ENCODE measurements at places on chromosomes 16 and 17.

- peak; percentile 33 for DNase-seq
Observed at GRCh38 chr16:85169333-85170065, 57.2 kb upstream of the CIBAR2 start.

GRCh38 chr17:31524926-31525800 lies 133.7 kb downstream of the RAB11FIP4 start:
- peak; percentile 90 for DNase-seq

DNA sequence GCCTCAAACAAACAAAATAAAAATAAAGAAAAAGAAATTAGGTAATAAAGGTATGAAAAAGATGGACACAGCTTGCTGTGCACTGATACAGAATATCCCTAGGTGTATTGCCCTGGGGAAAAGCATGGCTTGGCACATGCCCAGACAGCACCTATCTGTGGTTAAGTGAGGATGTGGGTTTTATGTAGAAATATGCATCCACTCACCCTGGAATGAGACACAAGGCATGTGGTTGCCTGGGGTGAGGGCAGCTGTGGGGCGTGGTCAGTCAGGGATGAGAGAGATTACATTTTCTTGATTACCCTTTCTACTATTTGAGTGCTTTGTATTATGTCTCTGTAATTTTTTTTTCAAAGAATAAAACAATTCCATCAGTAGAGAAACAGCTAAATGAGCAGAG lies 6.9 kb downstream of the PLLP start:
- peak; percentile 71 for DNase-seq

- peak; percentile 58 for DNase-seq
Observed at GRCh38 chr16:1379304-1380076, 27.8 kb downstream of the GNPTG start.

DNA sequence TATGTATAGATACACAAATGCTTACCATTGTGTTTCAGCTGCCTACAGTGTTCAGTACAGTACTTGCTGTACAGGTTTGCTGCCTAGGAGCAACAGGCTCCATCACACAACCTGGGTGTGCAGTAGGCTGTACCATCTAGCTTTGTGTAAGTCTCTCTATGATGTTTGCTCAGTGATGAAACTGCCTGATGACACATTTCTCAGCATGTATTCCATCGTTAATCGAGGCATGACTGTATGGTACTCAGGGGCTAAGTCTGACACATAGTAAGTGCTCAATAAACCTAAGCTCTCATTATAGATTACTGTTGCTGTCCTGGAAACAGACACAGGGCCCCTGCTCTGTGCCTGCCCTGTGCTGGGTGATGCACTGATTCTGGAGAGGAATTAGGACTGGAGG lies 18.1 kb downstream of the KCNJ12 start:
- peak; percentile 7 for DNase-seq

- no peak for DNase-seq
Observed at GRCh38 chr17:3956983-3957382, 7.3 kb downstream of the ATP2A3 start.

DNA sequence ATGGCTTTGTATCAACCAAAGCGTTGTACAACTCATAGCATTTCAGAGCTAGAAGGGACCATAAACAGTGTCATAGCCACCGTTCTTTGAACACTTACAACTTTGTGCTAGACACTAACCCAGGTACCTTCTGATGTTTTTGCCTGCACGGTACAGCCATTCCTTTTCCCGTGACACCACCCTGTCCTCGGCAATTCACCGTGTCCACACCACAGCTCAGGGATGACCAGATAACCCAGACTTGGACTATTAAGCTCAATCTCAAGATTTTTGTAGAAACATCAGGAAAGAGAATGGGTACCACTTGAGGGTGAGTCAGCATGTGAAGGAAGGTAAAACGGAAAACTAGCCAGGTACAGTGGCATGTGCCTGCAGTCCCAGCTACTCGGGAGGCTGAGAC lies 9.8 kb upstream of the CBFB start:
- DNase-seq: no peak

DNA sequence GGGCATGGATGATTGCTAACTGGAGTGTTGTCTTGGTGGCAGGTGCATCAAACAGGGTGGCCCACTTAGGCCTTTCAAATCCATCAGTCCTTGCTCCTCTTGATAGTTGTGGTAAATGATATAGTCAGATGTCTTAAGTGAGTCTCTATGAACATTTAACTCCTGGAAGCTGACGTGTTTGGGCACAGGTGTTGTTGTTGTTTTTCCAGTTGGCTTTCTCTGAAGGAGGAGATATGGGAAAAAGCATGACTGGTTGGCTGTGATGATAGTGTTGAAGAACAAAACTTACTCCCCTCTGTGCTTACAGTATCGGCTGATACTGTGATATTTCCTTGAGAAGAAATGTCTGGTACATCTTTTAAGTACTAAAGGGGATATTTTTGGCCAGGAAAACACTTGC lies 18.0 kb downstream of the TNRC6A start:
- no peak for DNase-seq

- DNase-seq: peak; percentile 23
Observed at GRCh38 chr17:19470530-19471261, 59.7 kb downstream of the RNF112 start.

DNA sequence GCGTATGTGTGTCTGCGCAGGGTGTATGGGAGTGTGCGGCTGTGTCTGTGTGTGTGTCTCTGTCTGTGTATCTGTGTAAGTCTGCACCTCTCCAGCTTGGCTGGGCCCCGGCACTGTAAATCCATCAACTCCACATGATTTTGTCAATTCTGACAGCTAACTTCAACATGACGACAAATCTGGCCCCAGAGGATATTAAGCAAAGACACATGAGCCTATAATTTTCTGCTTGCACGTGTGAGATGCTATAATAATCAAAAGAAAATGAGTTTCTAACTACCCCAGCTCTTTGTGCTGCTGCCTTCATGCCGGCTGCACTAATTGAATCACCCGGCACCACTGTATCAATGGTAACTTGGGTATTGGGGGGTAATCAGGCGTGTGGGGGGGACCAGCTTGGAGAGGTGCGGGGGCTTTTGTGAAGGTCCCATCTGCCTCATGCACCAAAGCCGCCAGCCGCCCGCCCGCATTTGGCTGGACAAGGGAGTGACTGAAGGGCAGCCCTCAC lies 57.6 kb upstream of the LHX1 start:
- no peak for DNase-seq

GRCh38 chr17:1882836-1883235 lies 53.0 kb downstream of the RPA1 start:
- peak; percentile 29 for DNase-seq

- no peak for DNase-seq
Observed at GRCh38 chr17:34527908-34528470, 51.4 kb upstream of the TMEM132E start.

DNA sequence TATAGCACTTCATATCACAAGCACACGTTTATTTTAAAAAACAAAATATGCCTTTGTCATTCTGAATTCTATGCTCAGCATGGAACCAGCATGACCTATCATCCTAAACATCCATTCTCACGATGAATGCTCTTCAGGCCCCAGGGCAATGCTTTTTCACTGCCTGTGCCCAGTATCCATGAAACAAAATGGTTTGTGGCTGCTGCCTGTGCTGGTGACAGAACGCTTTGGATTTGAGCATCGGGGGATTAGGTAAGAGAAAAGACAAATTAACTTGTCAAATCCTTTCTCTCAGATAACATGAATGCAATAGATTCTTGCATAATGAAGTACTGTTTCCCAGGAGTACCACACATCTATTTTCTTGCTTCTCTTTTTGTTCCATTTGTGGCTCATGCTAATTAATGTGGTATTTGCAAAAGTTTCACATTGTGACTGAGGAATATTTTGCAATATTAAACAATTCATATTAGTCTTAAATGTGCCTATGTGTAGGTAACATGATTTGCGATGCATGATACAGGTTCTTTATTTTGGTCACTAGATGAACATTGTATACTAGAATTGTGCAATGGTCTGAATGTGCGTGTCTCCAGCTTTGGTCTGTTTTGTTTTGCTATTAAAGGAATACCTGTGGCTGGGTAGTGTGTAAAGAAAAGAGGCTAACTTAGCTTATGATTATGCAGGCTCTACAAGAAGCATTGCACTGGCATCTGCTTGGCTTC lies 25.8 kb upstream of the SRSF1 start:
- DNase-seq: no peak

DNA sequence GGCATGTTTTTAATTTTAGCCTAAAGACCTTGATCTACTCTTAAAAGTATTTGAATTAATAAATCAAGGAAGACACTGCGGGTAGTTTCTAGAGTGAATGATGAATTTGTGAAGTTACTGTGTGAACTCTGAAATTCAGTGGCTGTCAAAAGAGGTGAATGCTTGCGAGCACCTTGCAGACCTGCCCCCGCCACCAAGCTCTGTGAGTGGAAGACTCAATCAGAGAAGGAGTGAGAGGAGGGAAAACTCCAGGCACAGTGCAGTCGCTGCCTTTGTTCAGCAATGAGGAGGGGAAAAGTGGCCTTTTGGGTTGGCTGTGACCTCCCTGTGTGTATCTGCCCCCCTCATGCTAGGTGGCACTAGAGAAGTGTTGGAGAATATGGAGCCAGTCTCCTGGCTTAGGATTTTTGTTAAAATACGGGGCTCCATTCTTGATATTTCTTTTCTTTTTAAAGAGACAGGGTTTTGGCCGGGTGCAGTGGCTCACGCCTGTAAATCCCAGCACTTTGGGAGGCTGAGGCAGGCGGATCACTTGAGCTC lies 53.0 kb downstream of the LDHD start:
- DNase-seq: no peak

GRCh38 chr16:3021449-3022207 lies 1.5 kb downstream of the TNFRSF12A start:
- DNase-seq: peak; percentile 98

DNA sequence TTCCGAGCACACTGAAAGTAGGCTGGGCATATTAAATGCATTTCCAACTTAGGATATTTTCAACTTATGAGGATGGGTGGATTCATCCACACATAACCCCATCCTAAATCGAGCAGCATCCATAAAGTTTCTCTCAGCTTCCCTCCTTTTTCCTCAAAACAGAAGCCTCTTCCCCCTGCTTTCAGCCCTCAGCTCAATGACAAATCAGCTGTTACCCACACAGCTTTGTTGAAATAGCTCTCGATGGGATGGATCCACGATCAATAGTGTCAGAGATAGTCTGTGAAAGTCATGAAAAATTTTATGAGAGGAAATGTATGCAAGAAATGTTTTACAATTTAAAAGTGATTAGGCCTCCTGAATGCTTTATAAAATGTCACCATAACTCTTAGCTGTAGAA lies 2.5 kb downstream of the DHX33 start:
- DNase-seq: no peak

DNA sequence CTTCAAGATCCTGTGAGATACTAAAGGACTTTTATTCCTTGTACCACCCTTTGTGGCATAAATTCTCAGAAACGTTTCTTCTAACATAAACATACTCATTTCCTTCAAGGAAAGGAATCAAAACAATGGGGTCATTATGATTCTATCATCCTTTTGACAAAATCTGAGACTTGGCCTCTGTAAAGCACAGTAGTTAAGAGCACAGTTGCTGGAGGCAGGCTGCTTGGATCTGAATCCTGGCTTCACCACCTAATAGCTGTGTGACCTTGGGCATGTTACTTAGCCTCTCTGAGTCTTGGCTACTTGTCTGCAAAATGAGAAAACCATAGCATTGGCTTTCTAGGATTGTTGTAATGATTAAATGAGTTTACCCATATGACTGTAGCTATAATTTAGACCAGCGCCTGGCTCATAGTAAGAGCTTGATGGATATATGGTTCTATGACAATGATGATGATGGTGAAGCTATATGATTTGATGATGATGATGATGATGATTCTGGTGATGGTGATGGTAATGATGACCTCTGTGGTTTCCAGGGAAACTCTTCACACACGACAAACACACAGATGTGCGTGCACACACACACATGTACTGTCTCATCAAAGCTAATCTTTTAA lies 6.1 kb upstream of the KRT31 start:
- DNase-seq: no peak

All from fibroblast of skin of abdomen (primary cell).